SIG-M5 (cell line): ENCODE measurements at places on chromosomes 7 and 10.

DNA sequence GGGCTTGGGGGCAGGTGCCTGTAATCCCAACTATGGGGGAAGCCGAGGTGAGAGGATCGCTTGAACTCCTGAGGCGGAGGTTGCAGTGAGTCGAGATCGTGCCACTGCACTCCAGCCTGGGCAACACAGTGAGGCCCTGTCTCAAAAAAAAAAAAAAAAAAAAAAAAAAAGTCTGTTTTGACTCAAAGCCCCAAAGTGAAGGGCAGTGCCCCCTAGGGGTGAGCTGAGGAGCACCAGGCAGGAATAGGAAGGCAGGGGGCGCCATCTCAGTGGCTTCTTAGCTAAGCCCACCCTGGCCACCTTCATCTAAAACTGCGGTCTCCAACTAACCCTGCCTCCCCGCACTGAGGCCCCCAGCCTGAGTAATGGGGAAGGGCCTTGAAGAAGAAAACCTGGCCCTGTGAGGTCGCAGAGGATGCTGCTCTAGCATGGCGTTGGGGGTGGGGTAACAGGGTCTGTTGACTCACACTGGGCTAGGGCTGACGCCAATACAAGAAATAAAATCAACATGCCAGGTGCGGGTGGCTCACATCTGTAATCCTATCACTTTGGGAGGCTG, 9.8 kb downstream of the PODXL start:
- DNase-seq = no peak

DNA sequence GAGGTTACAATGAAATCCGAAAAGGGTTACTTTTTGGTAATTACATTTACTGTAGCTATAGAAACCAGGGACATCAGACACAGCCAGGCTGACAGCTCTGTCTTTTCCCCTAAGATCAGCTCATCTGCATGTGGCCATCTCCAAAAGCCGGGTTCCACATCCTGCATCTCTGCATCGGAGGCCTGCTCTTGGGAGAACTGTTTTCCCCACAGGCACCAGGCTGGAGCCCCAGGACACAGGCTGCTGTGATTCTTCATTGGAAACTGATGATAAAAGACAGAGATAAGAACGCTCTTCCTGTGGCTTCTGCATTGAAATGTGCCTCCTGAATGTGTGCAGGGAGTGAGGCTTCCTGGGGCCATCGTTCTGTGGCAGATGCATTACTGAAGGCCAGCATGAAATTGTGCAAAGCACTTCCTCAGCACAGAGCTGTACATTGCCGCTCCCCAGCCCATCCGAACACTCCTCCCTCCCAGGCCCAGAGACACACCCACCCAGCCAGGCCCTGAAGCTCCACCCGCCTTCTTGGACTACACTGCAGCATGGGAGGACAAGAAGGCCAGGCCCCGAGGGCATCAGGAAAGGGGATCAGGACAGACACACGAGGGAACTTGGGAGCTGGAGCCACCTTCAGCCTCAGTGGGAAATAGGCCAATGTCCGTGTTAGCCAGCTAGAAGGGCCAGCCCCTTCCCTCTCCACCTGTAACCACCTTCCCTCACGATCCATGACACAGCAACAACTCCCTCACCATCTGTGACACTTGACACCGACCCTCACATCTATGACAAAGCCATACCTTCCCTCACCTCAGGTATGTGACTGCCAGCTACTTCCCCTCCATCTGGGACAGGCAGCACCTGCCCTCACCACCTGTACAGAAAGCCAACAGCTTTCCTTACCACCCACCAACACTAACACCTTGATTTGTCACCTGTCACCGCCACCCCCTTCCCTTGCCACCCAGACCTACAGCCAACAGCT, 113.2 kb downstream of the GRID1 start:
- DNase-seq = no peak

- no peak for DNase-seq
These were observed 42.0 kb downstream of the CCDC6 start for GRCh38 chr10:59864141-59864962.

DNA sequence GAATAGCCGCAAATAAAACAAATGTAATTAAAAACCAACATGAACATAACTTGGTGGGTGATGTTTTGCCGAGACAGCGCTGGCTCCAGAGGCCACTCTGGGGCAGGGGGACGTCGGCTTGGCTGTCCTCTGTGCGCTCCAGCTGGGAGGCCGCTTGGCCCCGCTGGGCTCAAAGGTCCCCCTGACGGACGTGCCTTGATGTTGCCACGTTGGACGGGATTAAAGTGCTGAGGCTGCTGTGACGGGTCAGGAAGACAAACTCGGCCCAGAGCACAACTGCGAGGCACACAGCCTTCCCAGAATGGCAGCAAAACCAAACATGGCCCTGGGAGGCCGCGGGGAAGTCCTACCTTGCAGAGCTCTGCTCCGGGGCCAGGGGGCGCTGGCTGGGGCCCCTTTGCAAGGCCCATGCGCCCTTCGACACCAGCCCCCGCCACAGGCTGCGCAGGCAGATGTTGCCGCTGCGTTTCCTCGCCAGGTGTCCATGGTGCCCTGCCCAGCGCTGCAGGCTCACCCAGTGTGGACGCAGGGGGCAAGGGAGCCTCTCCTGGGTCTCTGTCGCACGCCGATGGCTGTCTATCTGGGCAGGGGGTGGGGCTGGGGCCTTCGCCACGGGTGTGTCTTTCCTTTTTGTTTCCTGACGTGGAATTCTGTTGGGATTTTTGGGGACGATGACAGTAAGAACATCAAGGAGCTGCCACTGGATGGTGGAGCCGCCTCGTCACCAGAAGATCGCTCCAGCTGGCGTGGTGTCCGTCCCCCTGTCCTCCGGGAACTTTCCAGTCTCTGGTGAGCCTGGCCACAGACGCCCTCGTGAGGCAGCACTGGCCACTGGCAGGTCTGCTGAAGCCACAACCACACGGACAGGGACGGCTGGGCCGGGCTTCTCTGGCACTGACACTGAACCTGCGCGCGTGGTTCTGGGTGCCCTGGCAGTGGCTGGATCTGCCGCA, 99.6 kb upstream of the DIP2C start:
- no peak for DNase-seq

- DNase-seq = no peak
These were observed 336.3 kb upstream of the NFE2L3 start for GRCh38 chr7:25815711-25816110.

DNA sequence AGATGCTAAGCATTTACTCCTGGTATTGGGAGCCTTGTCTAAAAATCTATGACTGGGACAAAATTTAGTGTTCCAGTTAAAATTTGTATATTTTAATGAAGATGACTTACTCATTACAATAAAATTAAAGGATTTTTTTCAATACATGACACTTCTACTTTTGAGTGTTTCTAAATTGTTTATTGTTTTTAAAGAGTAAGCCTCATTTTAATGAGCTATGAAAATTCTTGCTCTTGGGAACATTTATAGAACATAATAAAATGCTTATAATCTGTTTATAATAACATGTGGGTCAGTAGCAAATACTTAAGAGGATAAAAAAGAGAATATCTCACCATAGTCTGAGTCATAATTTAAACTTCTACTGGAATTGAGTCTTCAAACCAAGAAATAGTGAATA, 149.5 kb downstream of the PLCE1 start:
- DNase-seq = no peak

- no peak for DNase-seq
These were observed 22.1 kb upstream of the CARD11 start for GRCh38 chr7:3065724-3066143.

- no peak for DNase-seq
These were observed 319.3 kb downstream of the INHBA start for GRCh38 chr7:41383596-41383995.

GRCh38 chr10:28892818-28893547, 215.7 kb downstream of the BAMBI start:
- no peak for DNase-seq

DNA sequence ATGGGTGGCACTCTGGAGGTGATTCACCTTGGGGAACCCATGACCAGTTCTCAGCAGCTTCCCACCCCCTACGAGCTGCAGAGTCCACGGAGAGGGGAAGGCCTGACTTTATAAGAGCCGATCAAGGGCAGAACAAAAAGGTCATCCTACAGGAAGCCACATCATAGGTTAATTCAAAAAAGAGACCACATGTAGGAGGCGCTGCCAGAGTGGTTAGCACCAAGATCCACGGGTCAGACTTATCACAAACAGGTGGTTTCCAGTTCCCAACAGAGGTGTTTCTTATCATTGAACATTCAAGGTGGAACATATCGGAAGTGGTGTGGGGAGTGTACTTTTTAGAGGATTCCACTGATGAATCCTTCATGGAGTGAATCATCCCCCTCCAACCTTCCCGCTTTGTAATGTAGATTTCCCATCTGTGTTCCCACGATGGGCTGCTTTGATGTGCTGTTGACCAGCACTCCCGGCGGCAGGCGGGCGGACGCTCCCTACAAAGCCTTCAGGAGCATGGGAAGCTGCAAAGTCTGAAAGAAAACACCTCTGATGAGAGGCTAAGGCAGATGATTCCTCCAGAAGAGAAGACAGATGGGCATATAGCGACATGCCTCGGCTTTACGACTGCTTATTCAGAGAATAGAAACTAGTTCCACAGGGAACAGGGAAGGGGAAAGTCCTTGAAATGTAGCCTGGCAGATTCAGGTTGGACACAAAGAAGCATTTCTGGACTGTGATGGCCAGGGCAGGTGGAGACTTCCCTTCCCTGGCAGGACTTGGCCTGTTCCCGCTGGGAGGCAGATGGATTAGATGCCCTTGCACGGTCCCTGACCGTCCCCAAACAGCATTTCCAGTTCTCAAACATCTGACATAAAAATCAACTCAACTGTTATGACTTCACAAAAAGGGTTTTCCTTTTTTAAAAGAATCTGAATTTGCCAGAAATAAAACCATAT, 66.5 kb downstream of the AFAP1L2 start:
- DNase-seq = no peak

GRCh38 chr7:31432836-31433340, 81.0 kb upstream of the ITPRID1 start:
- no peak for DNase-seq

DNA sequence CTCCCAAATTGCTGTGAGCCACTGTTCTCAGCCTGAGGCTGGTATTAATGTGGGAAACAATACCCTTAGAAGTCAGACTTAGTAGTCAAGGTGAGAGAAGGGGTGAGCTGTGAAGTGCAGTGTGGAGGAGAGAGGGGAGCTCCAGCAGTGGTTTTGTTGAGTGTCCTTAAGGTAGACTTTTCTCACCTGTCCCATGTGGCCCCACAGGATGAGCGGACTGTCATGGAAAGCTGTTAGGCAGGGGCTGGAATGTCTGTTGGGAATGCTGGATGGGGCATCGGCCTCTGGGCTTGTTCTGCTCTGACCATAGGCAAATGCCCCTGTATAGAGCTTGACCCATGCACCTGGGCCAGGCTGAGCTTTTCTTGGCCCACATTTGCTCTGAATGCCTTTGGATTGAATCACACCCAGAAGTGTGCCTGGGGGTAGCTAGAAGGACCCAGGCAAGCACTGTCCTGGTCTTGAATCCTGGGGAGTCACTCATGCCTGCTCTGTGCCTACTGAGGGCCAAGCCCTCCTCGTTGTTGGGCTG, 36.3 kb upstream of the SH2D4B start:
- no peak for DNase-seq

DNA sequence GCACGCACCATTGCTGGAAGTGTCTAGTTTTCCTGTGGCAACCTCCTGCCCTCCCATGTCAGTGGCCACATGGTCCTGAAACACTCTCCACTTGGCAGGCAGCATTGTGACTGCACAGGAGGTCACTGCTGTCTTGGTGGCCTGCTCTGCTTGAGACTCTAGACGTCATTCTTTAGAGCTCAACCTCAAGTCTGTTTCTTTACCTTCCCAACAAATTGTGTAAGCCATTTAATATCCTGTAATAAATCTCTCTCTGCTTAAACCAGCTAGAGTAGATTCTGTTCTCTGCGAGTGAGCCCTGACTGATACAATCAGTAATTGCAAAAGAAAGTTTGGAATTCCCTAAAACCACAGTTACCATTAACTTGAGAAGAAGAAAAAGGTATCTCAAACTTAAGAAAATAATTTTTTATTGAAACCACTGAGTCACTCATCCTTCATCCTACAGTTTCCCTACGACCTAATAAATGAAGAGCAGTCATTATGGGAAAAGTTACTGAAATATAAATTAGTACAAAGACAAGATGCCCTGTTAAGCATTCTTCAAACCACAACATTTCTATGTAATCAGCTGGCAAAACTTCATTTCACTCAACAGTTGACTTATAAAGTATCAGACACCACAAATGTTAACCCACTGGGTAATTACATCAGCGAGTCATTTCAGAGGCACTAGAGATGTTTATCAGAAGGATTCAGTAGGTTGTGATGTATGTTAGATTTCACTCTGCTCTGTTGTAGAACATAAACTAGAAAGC, 18.0 kb downstream of the SLC25A13 start:
- DNase-seq = no peak

GRCh38 chr10:3785851-3786271, 852 bp upstream of the KLF6 start:
- no peak for DNase-seq

DNA sequence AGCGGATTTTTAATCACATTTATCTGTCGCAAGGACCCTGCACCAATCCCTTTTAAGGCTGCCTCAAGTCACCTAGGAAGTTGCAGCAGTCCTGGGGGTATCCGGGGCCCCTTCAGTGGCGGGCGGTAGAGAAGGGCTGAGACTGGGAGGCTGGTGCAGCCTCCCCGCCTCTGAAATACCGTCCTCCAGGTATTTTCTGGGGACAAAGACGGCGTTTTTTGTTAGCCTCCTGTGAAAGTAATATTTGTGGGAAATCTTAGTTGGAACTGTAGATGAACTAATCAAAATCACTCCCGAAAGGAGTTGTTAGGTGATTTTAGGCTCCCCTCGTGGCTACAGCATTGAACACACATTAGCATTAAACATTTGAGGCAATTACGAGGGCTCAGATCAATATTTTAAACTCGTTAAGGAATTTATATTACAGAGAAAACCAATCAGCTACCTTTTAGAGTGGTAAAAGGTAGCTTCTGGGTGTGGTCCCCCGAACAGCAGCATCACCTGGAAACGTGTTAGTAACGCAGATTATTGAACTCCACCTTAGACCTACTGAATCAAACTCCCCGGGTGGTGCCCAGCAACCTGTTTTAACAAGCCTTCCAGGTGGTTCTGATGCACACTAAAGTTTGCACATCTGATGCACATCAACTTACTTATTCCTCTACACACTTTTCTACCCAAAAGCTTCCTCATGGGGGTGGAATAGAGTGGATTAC, 530 bp upstream of the ANXA7 start:
- no peak for DNase-seq

DNA sequence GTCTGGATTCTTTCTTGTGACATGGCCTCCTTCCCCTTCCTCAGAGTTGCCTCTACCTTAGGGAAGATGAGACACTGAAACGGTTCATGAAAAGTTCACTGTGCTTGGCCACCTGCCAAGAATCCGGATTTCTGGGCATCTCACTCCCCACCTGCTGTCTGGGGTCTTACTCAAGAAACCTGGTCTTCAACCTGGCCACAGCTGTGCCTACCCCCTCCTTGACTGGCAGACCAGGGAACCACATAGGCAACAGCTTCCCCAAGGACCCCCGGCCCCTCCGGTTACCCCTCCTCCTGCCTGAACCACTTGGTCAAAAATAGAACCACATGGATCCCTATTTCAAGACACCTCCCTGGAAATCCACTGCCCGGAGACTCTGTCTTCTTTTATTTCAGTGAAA, 58.7 kb upstream of the NANOS1 start:
- DNase-seq = no peak

GRCh38 chr10:69474742-69475432, 23.6 kb downstream of the TSPAN15 start:
- no peak for DNase-seq

GRCh38 chr10:76268954-76269353, 837.5 kb downstream of the LRMDA start:
- no peak for DNase-seq
